ENCODE measurements at places on chromosomes 3 and 15.

DNA sequence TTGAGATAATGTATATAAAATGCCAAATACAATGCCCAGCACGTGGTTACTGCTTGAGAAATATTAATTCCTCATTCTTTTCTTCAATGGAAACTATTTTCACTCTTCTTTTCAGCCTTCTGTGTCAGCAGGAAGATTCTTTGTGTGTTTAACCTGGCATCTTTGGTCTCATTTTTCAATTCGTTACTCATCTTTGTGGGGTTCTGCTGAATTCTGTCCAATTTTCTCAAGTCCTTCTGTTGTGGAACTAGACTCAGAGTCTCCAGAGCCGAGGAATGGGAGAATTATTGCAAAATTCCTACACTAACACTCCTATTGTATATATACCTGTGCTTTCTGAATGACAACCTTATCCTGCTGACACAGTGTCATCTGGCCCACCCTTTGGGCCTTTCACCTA is 96.8 kb upstream of the RGMA start:
- DNase-seq, result no peak

- DNase-seq, result no peak
Measured at GRCh38 chr3:3189102-3189727, 9.7 kb upstream of the CRBN start.

DNA sequence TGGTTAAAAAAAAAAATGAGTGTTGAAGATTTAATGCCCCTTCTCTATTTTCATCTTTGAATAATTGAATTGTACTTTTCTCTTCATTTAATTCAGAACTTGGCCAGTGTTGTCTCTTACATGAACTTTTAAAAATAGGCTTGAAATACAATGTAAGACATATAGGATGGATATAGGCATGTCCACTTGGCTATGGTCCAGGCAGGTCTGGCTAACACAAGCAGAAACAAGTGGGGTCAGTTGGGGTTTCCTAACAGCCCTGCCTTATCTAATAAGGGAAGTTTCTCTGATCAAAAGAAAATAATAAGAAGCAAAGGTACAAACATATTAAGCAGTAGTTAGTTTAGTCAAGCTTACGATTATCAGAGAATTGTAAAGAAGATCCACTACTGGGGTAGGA is 19.1 kb upstream of the PAK6 start:
- no peak for DNase-seq

GRCh38 chr3:34132069-34132692 is 333.8 kb downstream of the PDCD6IP start:
- DNase-seq, result no peak

GRCh38 chr15:77037388-77038209 is 33.3 kb downstream of the TSPAN3 start:
- no peak for DNase-seq

GRCh38 chr3:31247850-31248562 is 284.7 kb upstream of the STT3B start:
- DNase-seq, result no peak

DNA sequence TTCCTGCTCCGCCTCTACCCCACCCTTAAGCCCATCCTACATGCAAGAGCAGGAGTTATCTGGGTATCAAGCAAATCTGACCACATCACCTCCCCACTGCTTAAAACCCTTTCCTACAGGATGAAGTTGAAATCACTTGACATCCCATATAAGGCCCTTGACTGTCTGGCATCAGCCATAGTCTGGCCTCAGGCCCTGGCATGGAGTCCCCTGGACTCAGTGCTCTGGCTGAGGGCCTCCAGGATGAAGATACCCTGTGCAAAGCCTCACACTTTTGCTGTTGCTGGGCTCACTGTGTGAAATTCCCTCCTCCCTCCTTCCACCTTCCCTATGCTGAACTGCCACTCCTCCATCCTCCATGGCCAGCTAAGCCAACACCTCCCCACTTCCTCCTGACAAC is 65.2 kb upstream of the GLCE start:
- no peak for DNase-seq

DNA sequence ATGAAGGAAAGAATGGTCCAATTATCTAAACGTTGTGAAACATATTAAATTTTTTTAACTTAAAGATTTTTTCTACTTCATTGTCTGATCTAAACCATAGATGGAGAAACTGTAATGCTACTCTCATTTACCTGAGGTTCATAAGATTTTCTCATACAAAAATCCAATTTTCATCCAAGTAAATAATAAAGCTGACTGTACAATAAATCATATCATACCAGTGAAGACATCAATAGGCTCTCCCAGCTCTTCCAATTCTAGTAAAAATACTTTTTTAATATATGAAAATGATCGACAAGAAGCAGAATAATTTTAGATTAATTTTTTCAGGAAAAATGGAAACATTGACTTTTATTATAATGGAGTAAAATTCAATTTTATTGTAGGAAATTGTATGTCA is 260.8 kb downstream of the GABRG3 start:
- DNase-seq, result no peak

GRCh38 chr3:168714609-168715240 is 619.0 kb upstream of the GOLIM4 start:
- DNase-seq, result no peak
